ENCODE measurements at places on chromosomes 12 and 14.

DNA sequence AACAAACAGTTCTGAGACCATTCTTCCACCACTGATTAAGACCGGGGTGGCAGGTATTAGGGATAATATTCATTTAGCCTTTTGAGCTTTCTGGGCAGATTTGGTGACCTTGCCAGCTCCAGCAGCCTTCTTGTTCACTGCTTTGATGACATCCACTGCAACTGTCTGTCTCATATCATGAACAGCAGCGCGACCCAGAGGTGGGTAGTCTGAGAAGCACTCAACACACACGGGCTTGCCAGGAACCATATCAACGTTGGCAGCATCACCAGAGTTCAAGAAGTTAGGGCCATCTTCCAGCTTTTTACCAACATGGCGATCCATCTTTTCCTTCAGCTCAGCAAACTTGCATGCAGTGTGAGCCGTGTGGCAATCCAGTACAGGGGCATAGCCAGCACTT, 16.9 kb downstream of the AEBP2 start:
- no peak for DNase-seq

GRCh38 chr14:97977651-97978261, 1180.6 kb downstream of the VRK1 start:
- no peak for DNase-seq

GRCh38 chr12:59066445-59066844, 146.1 kb upstream of the LRIG3 start:
- DNase-seq, result no peak

GRCh38 chr14:101509730-101510371, 51.4 kb upstream of the DIO3 start:
- DNase-seq, result no peak

DNA sequence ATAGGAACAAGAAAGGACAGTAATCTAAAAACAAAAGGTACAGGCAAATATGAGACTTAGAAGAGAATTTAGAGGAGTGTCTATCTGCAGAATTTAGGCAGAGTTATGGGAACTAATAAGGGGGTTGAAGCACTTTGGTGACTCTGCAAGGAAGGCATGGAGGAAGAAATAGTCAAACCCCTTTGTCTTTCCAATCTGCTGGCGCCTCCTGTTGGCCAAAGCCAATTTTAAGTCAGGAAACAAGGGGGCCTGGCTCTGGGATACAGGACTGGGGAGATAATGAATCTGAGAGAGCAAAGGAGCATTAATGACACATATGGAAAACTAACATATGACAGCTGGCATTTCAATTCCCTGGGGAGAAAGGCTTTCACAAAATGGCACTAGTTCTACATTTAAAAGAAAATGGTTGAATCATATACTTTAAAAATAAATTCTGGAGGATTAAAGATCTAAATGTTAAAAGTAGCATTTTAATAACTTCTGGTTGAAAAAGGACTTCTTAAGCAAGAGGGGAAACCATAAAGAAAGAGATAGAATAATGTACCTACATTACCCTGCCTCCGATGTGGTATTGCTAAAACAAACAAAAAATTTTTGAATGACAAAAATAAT, 48.5 kb upstream of the CSRP2 start:
- DNase-seq, result peak; percentile 58

DNA sequence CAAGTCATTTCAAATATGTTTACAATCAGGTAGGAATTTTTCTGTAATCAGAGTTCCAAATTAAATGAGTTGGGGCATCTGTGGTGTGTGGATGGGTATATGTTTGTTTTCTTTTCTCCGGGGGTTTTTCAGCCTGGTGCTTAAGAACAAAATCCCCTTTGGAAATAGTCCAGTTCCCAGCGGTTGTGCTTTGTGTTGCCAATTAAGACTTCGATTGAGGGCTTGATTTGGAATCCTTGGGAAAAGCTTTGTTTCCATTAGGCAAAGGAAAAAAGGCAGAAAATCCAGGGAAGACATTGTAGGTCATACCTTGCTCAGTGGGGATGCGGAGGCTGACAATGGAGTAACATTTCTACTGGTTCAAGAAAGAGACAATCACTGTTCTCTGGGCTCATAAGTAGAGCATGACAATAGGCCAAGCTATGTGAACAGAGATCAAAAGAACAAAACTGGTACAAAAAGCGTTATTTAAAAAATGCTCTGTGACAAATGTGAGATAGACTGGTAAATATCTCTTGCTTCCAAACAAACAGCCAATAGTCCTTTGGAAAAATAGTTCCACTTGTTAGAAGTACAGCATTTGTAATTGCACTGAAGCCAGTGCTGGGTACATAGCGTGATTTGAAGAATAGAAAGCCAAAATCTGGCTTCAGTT, 79.7 kb downstream of the EML1 start:
- DNase-seq, result no peak

DNA sequence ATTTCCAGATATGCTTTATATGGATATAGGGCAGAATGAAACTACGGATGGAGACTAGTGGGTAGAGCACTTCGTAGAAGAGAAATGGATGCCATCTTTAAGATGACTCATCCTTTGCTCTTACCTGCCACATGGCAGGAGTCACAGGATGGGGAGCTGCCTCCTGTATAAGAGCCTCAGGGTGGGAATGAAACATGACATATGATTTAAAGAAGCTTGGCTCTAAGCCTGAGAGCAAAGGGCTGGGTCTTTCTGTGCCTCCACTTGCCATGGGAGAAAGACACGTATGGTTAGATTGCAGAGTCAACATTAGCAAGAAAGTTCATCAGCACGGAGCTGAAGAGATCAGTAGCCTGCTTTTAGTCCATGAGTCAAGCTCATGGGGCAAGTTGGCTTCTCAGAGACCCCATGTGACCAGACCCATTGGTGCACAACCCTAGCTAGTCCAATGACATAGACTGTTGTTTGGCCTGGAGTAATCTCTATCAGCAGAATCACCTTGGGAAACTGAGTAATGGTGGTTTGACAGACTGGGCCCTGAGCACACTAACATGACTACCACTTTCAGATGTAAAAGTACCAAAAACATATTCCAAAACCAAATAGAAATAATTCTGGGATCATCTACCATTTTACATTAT, 38.1 kb upstream of the IL22 start:
- no peak for DNase-seq

- DNase-seq, result no peak
Observed at GRCh38 chr12:80234667-80235066, 135.3 kb downstream of the OTOGL start.

DNA sequence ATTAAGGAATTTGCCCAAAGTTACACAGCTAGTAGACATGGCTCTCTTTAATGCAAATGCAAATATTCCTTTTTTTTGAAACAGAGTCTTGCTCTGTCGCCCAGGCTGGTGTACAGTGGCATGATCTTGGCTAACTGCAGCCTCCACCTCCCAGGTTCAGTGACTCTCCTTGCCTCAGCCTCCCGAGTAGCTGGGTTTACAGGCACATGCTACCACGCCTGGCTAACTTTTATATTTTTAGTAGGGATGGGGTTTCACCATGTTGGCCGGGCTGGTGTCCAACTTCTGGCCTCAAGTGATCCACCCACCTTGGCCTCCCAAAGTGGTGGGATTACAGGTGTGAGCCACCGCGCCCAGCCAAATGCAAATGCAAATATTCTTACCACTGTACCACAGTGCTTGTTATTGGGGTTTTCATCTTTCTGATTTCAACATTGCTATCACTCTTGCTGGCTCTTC, 24.5 kb upstream of the HIGD1C start:
- DNase-seq, result no peak

DNA sequence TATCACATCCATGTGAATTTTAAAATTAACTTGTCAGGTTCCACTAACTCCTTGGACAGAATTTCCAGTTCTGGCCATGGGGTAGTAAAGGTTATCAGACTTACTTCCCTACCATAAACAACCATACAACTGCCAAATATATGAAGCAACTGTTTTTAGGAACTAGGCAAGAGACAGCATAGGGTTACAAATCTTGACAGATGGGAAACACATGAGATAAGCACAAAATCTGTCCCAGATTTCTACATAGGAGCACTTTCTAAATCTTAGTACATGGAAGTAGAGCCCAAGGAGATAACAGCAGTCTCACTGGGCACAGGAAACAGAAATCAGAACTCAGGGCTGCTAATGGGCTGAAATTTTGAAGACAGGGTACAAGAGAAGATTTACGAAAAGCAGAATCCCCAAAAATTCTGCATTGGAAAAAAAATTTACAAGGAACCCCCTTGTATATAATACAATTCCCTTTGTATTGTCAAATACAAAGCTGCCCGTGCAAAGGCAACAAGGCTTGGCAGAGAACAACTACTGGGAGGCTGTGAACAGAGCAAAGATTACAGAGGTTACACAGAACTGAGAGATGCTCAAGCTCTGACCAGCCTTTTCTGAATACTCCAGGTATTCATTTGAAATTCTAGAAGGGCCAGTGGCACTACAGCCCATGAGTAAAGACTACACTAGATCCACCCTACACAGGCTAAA, 43.2 kb downstream of the GALNT4 start:
- DNase-seq, result no peak

DNA sequence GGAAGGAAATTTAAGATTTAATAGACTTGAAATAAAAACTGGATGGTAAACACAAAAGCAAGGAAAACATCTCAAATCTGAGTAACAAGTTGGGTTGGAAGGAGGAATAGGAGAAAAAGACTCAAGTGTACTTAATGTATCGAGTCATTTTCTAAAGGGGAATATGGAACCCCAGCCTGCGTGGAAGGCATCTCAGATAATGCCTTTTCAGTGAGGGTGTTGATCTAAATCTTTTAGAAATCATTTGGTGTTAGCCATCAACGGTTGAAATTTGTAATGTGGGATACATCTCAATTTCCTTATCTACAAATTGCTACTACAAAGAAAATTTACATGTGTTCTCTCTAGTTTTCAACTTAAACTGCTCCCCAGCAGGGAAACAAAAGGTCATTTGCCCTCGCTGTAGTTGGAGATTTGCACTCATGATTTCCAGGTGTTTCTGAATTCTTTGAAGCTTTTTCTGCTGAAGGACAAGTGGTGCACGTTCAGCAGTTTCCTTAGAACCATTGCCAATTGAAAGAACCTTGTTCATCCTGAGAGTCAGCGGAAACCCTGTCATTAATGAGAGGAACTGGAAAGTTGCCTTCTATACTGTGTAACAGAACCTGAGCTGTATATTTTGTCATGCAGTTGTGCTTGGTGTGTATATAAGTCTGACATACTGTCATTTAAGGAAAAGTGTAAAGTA, 2.2 kb downstream of the PCBP2 start:
- DNase-seq, result no peak

- no peak for DNase-seq
Observed at GRCh38 chr12:104741497-104742367, 216.4 kb downstream of the SLC41A2 start.

DNA sequence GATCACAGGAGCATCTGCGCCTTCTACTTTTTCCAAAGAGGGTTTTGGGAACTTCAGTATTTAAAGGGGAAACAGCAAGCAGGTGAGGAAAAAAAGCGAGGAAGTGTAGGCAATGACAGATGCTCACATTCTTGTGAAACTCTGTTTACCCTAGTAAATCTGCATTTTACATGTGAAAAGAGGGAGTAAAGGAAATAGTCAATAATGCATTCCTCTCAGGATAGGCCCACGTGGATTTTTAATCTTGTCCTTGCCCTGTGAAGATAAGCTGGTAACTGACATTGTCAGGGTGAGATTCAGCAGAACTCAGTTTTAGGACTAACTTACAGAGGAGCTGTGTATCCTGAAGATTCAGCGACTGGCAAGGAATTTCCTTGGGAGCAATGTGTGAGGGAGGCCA, 1119.2 kb upstream of the TMEM132C start:
- no peak for DNase-seq

GRCh38 chr12:59651229-59651920, 55.5 kb downstream of the SLC16A7 start:
- no peak for DNase-seq

DNA sequence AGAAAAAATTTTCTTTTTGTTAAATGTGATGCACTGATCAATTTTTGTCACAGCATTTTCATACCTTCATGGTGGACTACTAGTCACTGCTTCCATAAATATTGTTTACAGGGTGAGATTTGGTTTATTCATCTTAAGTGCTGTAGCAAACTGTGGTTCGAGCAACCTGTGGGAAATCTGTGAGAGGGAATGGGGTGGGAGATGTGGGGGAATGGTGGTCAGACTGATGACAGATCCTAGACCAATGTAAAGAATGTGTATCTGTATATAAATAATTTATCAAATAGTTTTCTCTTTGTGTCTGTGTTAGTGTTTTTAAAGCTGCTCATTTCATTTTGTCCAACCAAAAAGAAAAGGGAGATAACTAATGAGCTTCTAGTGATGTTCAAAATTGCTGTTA, 26.7 kb downstream of the CSRP2 start:
- no peak for DNase-seq

DNA sequence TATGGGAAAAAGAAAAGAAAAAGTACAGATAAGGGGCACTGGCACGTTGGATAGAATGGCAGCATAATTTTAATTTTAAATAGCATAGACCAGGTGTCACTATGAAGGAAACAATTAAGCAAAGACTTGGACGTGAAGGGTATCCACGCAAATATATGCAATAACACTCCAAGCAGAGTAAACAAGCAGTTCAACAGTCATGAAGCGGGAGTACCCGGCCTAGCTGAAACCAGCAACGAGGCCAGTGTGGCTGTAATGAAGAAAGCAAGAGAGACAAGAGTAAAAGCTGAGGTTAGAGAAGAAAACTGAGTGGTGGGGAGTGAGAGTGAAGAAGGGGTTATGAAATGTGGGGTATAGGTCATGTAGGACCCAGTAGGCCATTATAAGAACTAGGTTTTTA, 85.4 kb downstream of the BCL2L14 start:
- no peak for DNase-seq

- no peak for DNase-seq
Observed at GRCh38 chr12:15886372-15887042, 4.3 kb downstream of the STRAP start.

DNA sequence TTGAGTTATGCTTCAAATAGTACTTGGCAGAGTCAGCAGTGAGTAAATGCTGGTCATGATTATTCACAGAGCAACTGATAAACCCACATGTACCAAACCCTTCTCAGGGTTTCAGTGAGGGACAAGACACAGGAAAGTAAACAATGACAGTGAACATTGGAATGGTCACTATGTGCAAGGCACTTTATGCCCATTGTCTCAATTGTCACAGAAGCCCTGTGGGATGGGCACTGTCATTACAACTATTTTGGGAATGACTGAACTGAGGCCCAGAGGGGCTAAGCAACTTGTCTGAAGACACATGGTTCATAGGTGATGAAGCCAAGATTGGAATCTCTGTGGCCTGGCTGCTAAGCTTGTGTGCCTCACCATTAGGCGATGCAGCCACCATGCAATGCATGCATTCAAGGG, 238.5 kb downstream of the RBM19 start:
- DNase-seq, result no peak

DNA sequence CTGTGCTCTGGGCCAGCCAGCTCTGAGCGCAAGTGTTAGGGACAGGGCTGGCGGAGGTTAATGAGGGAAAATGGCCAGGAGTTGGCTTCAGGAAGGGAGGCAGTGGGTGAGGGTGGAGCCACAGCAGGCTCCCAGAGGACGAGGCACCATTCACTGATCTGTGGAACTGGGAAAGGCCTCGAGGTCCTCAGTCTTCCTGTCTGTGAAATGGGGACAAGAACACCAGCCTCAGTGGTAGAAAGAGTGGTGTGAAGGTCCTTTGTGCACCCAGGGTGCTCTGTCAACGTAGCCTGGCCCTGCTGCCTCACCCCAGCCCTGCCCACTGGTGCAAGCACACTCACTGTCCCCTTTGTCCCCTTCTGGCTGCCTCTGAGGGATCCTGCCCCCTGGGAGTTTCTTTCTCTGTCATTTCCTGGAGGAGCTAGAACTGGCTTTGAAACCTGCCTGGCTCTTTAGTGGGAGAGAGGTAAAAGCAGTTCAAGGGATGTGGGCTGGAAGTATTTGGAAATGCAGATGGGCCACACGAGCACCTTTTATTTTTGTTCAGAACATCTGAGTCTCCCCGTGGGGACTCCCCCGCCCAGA, 25.0 kb downstream of the SYNDIG1L start:
- no peak for DNase-seq

GRCh38 chr12:95699579-95699978, 91.0 kb downstream of the NTN4 start:
- no peak for DNase-seq

Data from K562 (cell line).